Ovary (tissue), 10 donors: ENCODE measurements at places on chromosomes 5 and 9. TPM values are rescaled to one million over a fixed set of nuclear protein-coding genes. Genes with fewer than 3 reads are reported as not detected.
A peak's percentile ranks its signal among the peaks of the same experiment; 100 is the strongest.

- DNase-seq = peak; percentile 84
Measured at GRCh38 chr9:27125030-27125429, 16.0 kb downstream of the TEK start.

DNA sequence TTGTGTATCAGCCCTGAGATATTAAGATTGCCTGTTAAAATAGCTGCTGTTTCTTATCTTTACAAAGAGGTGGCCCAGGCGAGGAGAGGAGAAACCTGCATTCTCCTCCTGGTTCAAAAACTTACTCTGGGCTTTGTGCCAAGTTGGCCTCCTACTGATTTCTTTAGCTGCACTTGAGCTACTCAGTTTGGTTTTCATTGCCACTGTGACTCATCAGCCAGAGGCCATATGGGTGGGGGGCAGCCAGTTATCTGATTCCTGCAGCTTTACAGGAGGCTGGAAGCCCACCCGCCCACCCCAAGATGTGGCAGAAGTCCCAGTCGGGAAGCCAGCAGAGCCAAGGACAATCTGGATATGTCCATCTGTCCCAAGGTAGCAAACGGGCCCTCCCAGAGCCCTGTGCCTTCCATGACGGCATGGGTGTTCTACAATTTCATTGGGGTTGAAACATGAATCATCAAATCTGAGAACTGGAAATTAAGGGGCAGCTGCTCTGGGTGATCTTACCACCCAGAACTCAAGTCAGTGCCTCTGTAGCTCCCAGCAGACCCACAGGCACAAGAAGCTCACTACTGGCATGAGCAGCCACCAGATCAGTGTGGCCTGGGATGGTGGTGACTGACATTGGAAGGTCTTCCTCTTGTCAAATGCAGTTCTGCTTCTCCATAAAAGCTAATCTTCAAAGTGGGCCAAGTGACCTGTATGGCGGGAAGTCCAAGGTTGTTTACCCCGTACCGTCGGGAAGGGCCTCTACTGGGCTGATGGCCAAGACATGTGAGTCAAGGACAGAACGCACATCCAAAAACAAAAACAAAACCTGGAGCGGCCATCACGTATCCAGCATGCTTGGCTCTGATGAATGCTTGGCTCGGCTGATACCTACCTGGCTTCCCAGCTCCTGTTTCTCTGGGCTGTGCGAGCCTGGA, 15.6 kb downstream of the FCN2 start:
- peak; percentile 94 for DNase-seq

DNA sequence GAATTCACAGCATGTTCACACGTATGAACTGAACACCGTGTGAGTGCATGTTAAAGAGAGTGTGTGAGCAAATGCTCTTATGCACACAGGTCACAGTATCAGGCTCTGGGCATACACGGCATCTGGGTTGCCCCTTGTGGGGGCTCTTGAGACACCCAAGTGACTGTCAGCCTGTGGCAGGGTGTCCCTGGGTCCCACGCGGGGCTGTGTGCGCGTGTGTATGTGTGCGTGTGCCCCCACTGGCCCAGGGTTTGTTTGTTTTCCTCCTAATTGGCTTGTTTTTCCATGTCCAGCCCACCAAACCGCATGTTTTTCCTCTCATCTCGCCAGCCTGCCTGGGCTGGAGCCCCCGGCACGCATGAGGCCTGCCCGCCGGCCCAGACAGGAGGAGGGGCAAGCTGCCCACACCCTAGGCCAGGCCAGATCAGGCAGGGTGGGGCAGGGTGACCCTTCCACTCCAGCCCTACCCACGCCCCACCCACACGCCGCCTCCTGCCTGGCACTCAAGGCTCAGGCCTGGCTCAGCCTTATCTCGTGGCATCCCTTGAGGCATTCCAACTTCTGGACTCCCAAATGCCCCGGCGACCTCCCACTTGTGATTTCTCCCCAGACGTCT, 28.8 kb downstream of the CNTFR start:
- DNase-seq = no peak

DNA sequence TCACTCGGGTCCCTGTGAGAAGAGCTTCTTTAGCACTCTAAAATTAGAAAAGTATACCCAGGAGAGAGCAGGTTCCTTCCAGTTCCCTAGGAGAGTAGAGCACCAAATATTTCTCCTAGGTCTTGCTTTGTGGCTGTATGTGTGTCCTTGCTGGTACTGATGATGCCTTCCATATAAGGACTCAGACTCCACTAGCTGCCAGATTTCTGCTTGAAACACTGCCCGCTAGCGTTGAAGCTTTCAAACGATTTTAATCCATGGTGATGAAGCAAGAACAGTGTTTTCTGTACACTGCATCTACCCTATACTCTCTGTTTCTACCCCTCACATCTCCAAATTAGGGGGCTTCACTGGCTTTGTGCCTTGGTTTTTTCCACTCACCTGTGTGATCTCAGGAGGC, 2.4 kb upstream of the SMC2 start:
- peak; percentile 19 for DNase-seq

GRCh38 chr5:75365740-75366139, 28.7 kb downstream of the HMGCR start:
- DNase-seq = no peak

DNA sequence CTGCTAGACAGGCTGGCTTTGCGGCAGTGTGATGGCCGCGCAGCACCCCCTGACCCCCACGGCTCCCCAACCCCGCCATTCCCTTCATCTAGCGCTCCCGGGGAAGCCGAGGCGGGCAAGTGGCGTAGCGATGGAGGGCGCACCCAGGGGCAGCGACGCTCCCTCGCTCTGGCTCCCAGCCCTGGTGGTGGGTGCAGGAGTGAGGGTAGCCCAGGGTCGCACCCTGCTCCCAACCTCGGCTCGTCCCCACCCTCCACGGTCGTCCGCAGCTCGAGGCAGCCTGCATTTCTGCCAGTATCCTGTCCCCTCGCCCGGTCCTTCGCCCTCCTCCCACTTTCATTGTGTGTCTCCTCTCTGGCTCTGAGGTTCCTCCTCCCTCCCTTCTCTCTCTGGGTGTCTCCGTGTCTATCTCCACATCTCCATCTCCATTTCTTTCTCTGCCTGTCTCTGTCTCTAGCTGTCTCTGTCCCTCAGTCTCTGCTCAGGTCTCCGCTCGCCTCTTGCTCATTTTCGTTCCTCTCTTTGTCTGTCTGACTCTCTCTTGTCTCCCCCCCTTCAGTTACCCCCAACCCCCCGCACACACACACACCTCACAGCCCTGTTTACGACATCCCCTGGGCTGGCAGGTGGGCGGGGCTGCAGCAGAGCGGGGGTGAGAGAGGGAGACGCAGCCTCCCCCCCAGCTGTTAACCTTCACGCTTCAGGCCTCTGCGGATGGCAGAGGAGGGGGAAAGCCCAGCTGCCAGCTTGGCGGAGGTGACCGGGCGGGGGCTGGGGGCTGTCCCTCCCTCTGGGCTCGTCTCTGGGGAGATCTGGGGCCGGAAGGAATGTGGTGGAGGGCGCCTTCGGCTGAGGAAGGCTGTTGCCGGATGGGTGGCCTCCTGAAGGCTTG, 48.7 kb upstream of the PSD2 start:
- peak; percentile 47 for DNase-seq

GRCh38 chr5:9094582-9094981, 451.3 kb downstream of the SEMA5A start:
- no peak for DNase-seq

GRCh38 chr5:95725937-95726810, 5.0 kb upstream of the RHOBTB3 start:
- DNase-seq = no peak

GRCh38 chr9:33852216-33852826, 35.4 kb downstream of the UBE2R2 start:
- no peak for DNase-seq

DNA sequence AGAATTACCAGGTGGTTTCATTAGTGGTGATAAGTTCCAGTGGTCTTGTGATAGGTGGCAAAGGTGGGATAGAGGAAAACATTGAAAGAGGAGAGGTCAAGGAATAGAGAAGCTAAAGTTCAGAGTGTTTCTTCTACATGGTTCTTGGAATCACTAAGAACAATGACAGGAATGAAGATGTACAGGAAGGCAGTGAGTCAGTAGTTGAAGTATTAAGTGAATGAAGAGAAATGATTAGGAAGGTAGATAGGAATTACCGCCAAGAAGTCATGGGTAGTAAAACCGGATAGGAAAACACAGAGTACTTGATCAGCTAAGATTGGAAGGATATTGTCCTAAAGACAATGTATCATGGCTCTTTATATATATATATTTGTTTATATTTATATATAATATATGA, 37.9 kb upstream of the RASA1 start:
- no peak for DNase-seq

- DNase-seq = no peak
Measured at GRCh38 chr5:90274216-90274615, 135.3 kb downstream of the CETN3 start.

GRCh38 chr5:103693517-103693916, 130.9 kb upstream of the NUDT12 start:
- DNase-seq = no peak

DNA sequence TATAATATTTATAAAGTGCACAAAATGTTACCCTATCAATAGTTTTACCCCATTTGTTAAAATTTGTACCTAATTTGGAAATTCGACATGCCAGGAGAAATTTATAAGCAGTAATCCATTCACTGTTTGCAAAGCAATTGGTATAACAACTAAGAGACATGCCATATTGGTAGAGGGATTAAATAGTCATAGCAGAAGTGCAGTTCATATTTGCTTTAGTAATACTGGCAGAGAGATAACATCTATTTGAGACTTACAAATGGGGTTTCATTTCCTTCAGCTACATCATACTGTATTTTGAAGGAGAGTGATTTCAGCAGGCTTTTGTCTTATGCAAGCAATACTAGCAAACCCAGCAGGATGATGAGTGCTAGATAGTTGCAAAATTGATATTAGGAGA, 610.4 kb upstream of the CDH10 start:
- no peak for DNase-seq

DNA sequence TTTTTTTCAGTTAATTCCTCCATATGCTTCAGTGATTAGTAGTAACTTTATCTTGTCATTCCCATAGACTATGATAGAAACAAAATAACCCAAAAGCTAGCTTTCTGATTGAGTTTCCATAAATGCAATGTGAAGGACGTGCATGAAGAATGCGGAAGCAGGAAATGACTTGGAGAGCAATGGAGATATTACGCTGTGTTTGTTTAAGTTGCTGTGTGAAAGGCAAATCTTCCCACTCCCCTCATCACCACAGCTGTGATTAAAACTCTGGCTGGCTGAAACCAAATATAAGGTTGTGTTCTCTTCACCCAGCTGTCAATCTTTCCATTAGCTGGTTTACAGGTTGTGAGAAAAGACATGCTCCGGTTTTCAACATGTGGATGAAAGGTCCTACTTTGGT, 83.9 kb downstream of the NR2F1-AS1 start:
- DNase-seq = no peak

DNA sequence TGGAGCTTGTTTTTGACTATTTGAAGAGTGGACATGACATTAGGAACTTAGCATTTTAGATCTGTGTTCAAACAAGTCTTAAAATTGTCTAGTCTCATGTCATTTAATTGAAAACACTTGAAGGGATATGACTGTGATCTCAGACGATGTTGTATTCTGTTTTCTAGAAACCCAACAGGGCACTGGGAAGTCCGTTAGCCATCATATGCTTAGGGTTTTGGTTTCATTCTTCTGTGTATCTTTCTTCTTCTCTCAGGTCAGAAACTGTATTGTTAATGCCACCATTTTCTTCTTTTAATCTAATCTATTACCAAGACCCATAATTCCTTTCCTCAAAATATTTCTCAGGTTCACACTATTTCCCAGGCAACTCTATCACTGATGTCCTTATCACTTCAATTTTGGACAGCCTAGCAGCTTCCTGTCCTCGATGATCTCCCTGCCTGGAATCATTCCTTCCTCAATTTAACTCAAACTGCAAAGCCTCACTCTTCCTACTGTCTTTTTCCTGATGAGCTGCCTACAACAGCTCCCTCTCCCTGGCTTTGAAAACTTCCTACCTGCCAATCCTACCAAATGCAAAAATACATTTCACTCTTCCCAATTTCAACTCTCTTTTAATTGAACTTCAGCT, 77.7 kb downstream of the MEF2C start:
- DNase-seq = no peak

- no peak for DNase-seq
Measured at GRCh38 chr9:94885854-94886447, 159.5 kb downstream of the AOPEP start.

GRCh38 chr9:23123048-23123632, 676.5 kb downstream of the DMRTA1 start:
- DNase-seq = no peak

- DNase-seq = no peak
Measured at GRCh38 chr9:3900673-3901318, 375.0 kb upstream of the RFX3 start.

- DNase-seq = no peak
Measured at GRCh38 chr9:112743216-112743836, 7.2 kb upstream of the SNX30 start.

- no peak for DNase-seq
Measured at GRCh38 chr5:30041291-30041690, 1152.2 kb upstream of the CDH6 start.

DNA sequence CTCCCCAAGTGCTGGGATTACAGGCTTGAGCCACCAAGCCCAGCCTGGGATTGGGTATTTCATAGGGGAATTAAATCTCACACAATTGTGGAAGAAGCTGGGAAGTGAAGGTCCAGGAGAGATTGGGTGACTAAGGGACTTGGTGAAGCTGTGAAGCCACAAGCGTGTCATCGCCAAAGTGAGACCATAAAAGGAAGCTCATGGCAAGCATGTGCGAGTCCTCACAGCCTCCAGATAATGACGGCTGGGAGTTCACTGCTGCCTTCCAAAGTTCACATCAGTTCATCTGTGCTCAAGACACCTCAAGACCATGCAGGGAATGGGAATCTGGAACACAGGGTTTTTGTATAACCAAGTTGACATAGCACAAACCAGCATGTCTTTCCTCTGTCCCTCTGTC, 210.6 kb downstream of the MARCHF11 start:
- no peak for DNase-seq

DNA sequence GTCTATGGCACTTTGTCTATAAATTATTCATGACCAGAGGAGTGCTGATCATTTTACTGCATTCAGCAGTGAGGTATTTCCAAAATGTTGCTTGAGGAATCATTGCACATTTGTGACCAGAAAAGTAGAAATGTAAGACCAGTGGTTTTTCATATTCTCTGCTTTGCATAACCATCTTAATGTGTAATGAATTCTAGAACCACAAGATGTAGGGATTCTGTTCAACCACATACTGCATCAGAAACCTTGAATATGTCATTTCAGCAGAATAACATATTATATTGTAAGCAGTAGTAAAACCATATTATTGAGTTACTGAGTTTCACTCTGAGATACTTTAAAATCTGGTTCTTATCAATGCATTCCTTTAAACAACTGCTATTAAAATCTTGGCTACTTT, 1243.4 kb downstream of the MAT2B start:
- DNase-seq = no peak

- DNase-seq = no peak
Measured at GRCh38 chr9:131190191-131190590, 64.8 kb downstream of the NUP214 start.

IL4 gene
- total RNA-seq = not detected

GABRP gene
- total RNA-seq = not detected

ANKRD31 gene
- total RNA-seq = 0.38 TPM

PDLIM7 gene
- total RNA-seq = 243 TPM

SMIM33 gene
- not detected for total RNA-seq

GTF2H2 gene
- total RNA-seq = 17.3 TPM

HNRNPA0 gene
- 17.1 TPM for total RNA-seq

SUSD3 gene
- 42.4 TPM for total RNA-seq

CDKN2B-AS1 gene
- not detected for total RNA-seq

ACSL6 gene
- total RNA-seq = 0.30 TPM

NIPAL4 gene
- not detected for total RNA-seq

ERAP2 gene
- 15.3 TPM for total RNA-seq

TEK gene
- total RNA-seq = 3.3 TPM

FABP6 gene
- total RNA-seq = not detected

STING1 gene
- total RNA-seq = 53.8 TPM

HK3 gene
- 3.4 TPM for total RNA-seq

DENND4C gene
- 73.9 TPM for total RNA-seq
